ENCODE measurements at places on chromosomes 4 and X.

- no peak for DNase-seq
Measured at GRCh38 chrX:12245650-12246645, 107.7 kb downstream of the FRMPD4 start.

DNA sequence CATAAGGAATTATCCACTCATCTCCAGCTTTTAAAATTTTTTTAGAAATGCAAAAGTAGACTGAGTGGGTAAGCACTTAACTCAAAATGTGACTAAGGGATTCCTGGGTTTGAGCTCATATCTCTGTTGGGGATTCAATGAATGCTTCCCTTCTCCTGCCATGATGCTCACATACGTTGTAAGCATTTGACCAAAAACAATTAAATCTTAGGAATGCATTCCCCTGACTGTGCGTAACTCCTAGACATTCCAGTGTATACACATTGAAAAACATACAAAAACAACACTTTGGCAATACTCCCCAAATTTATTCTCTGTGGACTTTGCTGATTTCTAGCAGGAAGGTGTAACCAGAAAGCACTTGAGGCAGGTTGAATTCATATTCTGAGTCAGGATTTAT is 29.8 kb downstream of the SPANXA2 start:
- no peak for DNase-seq

DNA sequence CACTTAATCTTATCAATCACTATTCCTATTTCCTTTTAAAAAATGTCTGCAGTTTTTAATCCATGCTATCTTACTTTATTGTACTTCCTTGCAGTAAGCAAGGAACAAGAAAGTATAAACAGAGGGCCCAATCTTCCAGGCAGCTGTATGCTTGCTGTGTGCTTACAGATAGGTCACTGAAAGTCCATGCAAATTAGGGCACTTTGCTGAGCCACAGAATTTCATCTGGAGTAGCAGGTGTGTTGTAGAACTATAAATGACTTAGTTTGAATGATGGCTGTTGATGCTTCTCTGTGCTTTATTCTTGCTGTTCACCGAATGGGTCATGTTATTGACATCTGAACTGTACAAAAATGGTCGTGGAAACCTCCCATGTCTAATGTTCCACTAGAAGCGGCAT is 154.6 kb downstream of the ATOH1 start:
- DNase-seq, result peak; percentile 74

DNA sequence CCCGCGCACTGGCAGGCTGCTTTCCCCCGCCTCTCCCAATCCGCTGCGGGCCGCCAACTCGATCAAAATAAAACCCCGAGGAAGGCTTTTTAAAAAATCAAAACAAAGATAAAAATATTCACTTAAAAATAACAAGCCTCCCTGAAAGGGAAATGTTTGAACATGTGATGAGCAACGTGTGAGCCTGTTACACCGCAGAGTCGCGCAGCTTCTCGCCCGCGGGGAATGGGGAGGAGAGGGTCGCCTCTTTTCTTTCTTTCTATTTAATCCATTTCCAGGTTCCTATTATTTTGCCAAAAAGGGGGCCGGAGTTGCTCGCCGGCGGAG is 326.0 kb upstream of the F9 start:
- no peak for DNase-seq

- DNase-seq, result no peak
Measured at GRCh38 chr4:2647403-2648158, 108.6 kb downstream of the TNIP2 start.

- no peak for DNase-seq
Measured at GRCh38 chr4:153018684-153019083, 82.6 kb downstream of the FHDC1 start.

- DNase-seq, result peak; percentile 36
Measured at GRCh38 chr4:89640620-89641366, 196.2 kb downstream of the SNCA start.

DNA sequence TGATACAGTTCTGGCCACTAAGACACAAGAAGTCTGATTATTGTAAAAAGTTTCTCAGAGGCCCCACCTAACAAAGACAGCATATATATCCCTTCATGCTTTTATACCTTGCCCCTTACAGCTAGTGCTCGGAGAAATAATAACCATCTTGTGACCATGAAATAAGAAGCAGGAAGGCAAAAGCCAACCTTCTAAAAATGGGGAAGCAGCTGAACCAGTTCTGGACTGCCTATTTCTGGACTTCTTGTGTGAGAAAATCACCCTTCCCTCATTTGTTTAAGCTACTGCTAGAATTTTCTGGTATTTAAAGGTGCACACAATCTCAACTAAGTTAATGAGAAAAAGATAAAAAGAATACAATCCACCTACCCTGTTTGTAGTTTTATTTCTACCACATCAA is 87.5 kb downstream of the CNOT6L start:
- DNase-seq, result no peak

- no peak for DNase-seq
Measured at GRCh38 chr4:26375551-26375950, 54.7 kb downstream of the RBPJ start.

DNA sequence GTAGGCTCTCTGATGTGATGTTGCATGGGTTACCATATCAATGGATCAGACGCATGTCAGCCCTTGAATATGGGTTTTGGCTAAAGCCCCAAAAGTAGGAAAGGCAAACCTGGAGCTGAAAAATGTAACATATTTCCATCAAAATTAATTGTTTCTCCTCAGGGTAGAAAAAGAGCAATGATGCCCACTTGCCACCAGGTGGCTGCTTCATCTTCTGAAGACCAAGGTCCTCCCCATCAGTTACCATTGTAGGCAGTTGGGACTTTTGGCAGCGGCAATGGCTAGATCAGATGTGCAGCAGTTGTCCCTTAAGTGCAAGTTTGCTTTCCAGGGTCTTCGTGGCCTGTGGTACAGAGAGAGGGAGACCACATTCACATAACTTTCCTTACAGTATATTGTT is 118.2 kb downstream of the NAF1 start:
- peak; percentile 36 for DNase-seq

GRCh38 chrX:14528629-14529289 is 577 bp upstream of the GLRA2 start:
- DNase-seq, result peak; percentile 45

DNA sequence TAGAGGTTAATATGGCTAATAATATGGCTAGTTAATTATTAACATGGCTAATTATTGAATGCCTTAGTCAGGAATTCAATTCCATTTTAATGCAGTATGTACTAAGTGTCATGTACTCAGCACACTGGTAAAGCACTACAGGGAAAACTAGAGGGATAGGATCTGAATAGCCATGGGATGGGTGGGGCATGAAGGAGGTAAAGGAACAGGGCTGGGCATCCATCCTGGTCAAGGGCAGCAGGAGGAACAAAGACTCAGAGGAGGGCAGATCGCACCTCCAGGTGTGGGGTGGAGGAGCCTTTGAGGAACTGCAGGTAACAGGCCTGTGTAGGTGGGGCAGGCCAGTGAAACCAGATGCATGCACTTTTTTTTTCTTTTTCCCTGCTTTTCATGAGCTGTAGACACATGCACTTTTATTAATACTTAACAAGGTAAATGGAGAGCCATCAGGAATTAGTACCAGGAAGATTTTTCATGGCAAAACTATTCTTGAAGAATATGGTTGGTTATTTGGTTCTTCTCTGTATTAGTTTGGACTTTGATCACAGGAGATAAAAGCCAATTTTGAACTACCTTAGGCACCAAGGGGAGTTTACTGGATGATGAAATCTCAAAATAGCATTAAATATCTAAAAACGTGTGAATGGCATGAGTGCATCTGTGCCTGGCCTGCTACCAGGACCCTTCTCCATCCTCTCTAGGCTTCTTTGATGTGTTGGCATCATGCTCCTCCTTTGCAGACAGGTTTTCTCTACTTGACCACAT is 88.3 kb downstream of the CC2D2A start:
- no peak for DNase-seq

GRCh38 chrX:38796946-38797345 is 4.3 kb upstream of the MID1IP1 start:
- DNase-seq, result no peak

DNA sequence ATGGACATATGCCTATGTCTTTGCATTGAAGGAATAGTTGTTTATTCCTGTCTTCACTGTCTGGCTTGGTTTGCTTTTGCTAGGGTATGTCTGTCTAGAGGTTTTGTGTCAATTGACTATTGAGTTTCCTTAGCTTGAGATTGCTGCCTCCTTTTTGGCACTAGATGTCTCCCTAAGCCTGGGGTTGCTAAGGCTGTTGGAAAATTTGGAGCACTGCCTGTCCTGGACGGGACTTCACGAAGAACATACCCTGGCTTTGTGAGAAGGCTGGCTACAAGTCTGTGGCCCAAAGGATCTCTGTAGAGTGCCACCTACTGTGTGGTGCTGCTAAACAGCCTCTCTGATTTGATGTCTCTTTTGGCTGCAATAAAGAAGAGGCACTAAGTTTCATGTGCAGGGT is 183.8 kb upstream of the NUDT10 start:
- no peak for DNase-seq

DNA sequence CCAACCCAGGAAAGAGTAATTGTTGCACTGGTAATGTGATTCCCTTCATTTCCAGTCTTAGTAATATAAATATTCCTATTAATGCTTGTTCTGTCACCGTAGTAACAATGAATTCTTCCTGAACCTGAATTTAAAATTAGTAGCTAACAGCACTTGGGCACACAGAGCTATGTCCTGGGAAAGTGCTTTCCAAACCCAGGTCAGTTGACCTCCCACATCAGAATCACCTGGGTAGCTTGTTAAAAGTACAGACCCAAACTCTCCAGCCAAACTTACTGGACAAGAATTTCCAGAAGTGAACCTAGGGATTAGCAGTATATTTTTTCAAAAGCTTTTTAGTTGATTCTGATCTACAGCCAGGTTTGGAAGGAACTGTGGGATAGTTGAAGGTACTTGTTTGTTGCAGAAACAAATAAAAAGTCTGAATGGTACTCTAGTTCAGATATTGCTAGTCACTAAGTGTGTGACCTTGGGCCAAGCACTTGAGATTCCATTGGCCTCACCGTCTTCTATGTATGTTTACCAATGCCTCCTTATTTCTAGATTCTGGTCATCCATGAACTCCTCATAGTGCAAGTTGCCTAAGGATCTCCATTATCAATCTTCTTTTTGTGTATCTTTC is 192.9 kb upstream of the CNKSR2 start:
- no peak for DNase-seq

Measured in RPMI8226 (cell line).